A549 treated with ZK216348 at 1 μM for 4 hours (cell line): ENCODE measurements at places on chromosomes 5 and 9. TPM values are rescaled to one million over a fixed set of nuclear protein-coding genes. Genes with fewer than 3 reads are reported as not detected.

Gene DRD1
- total RNA-seq, result 0.09 to 0.59 TPM (median 0.24 TPM) in 5 replicates

Gene FBXW11
- total RNA-seq, result 28.4 to 42.3 TPM (median 35.8 TPM) in 5 replicates

Gene DDX41
- 89.5 to 135 TPM (median 113 TPM) in 5 replicates for total RNA-seq

Gene IRX1
- total RNA-seq, result not detected in 5 replicates

Gene BTNL3
- not detected in 5 replicates for total RNA-seq

Gene EQTN
- not detected in 5 replicates for total RNA-seq

Gene KDM3B
- total RNA-seq, result 40.6 to 45.8 TPM (median 42.9 TPM) in 5 replicates

Gene MOB3B
- total RNA-seq, result 6.9 to 11.2 TPM (median 9.3 TPM) in 5 replicates

Gene EPB41L4B
- 11.5 to 16.9 TPM (median 14.6 TPM) in 5 replicates for total RNA-seq

Gene PIP5K1B
- total RNA-seq, result 0.08 TPM in 1 of 5 replicates, not detected in the others

Gene TSSK1B
- total RNA-seq, result not detected in 5 replicates

Gene SAXO1
- not detected in 5 replicates for total RNA-seq

Gene PCDHB7
- total RNA-seq, result 0.06 TPM in 1 of 5 replicates, not detected in the others

Gene NXNL2
- 0.67 to 1.5 TPM (median 0.80 TPM) in 5 replicates for total RNA-seq

Gene COL23A1
- not detected in 5 replicates for total RNA-seq

Gene RASGEF1C
- 0.50 TPM in 1 of 5 replicates, not detected in the others for total RNA-seq

Gene IQGAP2
- total RNA-seq, result 0.95 to 2.7 TPM (median 1.7 TPM) in 5 replicates

Gene POMT1
- total RNA-seq, result 11.0 to 20.8 TPM (median 19.3 TPM) in 5 replicates

Gene CDC42SE2
- total RNA-seq, result 19.1 to 33.0 TPM (median 29.2 TPM) in 5 replicates

Gene PTGDS
- total RNA-seq, result 0.33 to 0.56 TPM (median 0.45 TPM) in 4 of 5 replicates, not detected in the other

Gene MAN1B1
- 33.8 to 56.7 TPM (median 50.2 TPM) in 5 replicates for total RNA-seq

Gene CXCL14
- 0.14 to 0.15 TPM (median 0.14 TPM) in 3 of 5 replicates, not detected in the others for total RNA-seq

Gene GIN1
- total RNA-seq, result 2.6 to 9.2 TPM (median 5.0 TPM) in 5 replicates

Gene ZNF608
- total RNA-seq, result 0.41 to 0.68 TPM (median 0.58 TPM) in 5 replicates

Gene CTNND2
- total RNA-seq, result 0.13 TPM in 1 of 5 replicates, not detected in the others

Gene LCN10
- total RNA-seq, result not detected in 5 replicates

Gene PRDM9
- not detected in 5 replicates for total RNA-seq

Gene ANKRD55
- not detected in 5 replicates for total RNA-seq

Gene FRMD3
- 3.1 to 5.5 TPM (median 4.2 TPM) in 5 replicates for total RNA-seq

Gene CPEB4
- total RNA-seq, result 13.2 to 24.8 TPM (median 16.9 TPM) in 5 replicates

Gene SPARC
- 13.5 to 27.1 TPM (median 21.9 TPM) in 5 replicates for total RNA-seq

Gene SPATA31D4
- not detected in 5 replicates for total RNA-seq

Gene PPP3R2
- not detected in 5 replicates for total RNA-seq

Gene CORO2A
- 0.65 to 1.2 TPM (median 1.0 TPM) in 5 replicates for total RNA-seq

Gene SLC24A2
- not detected in 5 replicates for total RNA-seq

Gene RABEPK
- total RNA-seq, result 35.4 to 44.3 TPM (median 39.6 TPM) in 5 replicates

Gene PCDHGA4
- total RNA-seq, result 0.11 to 0.23 TPM (median 0.17 TPM) in 5 replicates
